ENCODE measurements at places on chromosomes 11 and 22.
A peak's percentile ranks its signal among the peaks of the same experiment; 100 is the strongest.

GRCh38 chr22:20393705-20394476, at the start of gene ZNF74:
Gene ZNF74, plus strand, starts transcription at chr22:20394151. Its CDS starts 478 bp downstream, at chr22:20394629.
- peak; percentile 37 for DNase-seq

GRCh38 chr11:83689144-83689780, 403.1 kb upstream of the CCDC90B start:
- DNase-seq: no peak

DNA sequence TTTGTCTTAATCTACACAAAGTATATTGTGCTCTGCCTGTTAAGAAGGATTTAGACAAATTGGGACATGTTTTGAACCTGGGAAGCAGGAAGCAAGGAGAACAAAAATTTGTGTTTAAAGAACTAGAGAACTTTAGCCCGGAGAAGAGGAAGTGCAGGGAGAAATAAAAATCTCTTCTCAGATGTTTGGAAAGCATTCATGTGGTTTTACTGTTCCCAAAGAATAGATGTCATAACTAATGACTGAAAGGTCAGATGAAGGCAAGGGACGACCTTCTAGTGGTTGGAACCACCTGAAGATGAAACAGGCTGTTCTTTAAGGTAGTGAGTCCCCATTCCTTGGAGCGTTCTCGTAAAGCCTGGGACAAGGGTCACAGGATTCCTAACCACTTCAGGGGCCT, 38.3 kb downstream of the IRAG1 start:
- no peak for DNase-seq

DNA sequence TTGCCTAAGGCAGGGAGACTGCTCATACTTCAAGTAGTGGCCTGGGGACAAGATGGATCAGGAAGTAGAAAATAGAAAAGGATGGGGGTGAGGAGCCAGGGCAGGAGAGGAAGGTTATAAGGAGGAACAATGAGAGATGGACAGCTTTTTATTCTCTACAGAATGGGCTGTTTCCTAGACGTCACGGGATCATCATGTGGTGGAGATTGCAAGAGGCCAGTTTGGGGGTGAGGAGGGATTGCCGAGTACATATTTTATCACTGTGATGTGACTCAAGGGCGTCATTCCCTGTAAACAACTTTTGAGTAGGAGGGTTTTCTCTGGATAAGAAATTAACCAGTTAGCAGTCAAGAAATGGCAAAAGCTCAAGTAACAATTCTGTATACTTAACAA, 406.3 kb downstream of the ETS1 start:
- no peak for DNase-seq

DNA sequence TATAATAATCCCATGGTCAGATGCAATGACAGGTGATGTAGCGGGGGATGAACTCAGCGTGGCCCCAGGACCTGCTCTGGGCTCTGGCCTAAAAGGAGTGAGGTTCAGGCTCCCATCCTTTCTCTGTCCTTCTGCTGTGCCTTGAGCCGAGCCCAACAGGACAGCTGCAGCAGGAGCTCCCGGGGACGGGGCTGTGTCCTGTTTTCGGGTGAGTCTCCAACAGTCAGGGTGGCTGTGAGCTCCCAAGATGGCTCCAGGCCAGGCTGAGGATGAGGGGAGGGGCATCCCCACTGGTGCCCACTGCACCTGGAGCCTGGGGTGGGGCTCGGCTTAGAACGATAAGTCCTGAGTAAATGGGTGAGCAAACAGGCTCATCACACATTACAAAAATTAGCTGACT, 1385.0 kb downstream of the BRD1 start:
- no peak for DNase-seq

GRCh38 chr22:20569059-20570058, 61.9 kb downstream of the MED15 start:
- peak; percentile 92 for DNase-seq

- no peak for DNase-seq
Observed at GRCh38 chr22:37213941-37214730, 1.9 kb upstream of the SSTR3 start.

All from epithelial cell of proximal tubule (primary cell).